Stimulated activated CD8-positive, alpha-beta memory T cell treated with anti-CD3 and anti-CD28 coated beads, Interleukin-15, amount 100 ng/mL, for 24 hours (primary cell): ENCODE measurements at places on chromosomes 3 and 15.

- no peak for DNase-seq
Measured at GRCh38 chr3:10465161-10465560, 40.2 kb downstream of the ATP2B2 start.

DNA sequence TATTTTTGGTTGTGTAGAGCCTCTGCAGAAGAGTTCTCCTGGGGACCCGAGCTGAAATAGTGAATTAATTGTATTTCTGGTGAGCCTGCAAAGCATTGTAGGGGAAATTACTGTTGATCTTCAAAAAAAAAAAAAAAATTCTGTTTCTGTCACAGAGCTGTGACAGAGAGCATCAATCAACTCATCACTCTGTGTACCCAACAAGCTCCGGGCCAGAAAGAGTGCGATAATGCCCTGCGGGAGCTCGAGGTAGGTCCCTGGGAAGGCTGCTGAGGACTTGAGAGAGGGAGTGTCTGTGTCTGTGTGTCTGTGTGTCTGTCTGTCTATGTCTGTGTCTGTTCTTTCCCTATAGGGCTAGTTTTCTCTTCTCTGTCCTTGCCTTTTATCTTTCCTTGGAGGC, 294.4 kb upstream of the TPM1 start:
- no peak for DNase-seq

DNA sequence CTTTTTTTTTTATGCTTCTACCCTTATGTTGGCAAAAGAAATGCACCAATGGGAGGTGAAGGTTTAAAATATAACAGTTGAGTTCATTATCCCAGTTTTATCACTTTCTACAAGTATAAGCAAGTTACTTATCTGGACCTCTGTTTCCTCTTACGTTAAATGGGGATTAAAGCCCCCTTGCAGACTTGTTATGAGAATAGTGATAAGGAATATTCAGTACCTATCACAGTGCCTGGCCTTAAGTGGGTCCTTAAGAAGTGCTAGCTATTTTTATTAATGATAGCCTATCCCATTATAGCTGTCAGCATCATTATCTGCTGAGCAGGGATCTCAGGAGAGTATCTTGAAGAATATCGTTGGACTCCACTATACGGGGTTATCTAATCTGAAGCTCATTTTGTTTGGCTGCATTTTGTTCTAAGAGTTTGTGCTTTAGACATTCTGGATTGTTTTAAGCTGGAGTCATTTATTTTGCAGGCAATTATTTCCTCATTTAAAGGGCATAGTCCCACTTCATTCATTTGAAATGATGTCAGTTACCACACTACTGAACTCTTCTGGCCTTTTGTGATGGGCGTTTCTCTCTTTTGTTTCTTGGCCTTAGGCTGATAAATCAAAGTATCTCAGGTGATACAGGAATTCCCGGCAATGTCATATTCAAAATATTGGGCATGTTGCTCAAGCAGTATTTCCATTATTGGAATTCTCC, 28.8 kb downstream of the RAB8B start:
- DNase-seq = no peak

GRCh38 chr15:29270169-29270955, 740 bp upstream of the NSMCE3 start:
- no peak for DNase-seq

DNA sequence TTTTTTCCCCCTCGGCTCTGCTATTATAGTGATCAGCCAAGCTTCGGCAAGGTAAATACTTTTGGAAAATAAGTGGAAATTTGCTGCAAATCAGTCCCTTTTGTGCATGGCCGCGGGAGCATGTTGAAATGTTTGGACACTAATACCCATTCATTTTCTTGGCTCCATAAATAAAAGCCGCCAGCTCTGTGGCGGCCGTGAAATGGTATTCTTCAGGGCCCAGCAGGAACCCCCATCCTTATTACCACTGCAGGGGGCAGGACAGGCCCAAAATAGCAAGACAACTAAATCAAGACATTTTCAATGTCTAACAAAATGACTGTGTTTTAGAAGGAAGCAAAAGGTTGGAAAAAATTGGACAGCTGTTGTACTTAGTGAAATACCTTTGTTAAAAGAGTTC, 362.3 kb downstream of the NR2F2 start:
- DNase-seq = no peak

DNA sequence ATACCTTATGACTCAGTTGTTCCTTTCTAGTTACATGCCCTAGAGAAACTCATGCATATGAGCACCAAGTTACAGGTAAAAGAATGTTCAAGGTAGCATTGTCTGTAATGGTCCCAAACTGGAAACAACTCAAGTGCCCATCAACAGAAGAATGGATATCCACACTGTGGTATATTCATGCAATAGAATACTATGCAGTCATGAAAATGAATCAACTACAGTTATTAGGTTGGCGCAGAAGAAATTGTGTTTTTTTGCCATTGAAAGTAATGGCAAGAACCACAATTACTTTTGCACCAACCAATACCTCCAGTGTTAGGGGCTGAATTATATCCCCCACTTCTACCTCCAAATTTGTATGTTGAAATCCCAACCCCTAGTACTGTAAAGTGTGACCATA, 9.7 kb upstream of the RNU6-1 start:
- no peak for DNase-seq

DNA sequence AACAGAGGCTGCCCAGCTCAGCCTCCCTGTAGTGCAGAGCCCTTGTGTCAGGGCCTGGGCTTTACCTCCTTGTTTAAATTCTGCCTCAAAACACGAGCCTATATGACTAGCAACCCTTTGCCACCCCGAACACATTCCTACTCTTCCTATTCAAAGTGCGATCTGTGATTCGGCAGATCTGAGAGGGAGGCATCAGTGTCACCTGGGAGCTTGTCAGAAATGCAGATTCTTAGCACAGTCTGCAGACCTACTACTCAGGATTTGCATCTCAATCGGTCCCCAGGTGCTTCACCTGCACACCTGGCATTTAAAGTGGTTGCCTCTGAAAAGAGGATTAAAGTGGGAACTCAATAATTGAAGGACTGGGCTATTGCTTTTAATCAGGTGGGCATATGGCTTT, 273.2 kb upstream of the TOPAZ1 start:
- no peak for DNase-seq

GRCh38 chr3:111861391-111861790, 2.3 kb downstream of the PHLDB2 start:
- no peak for DNase-seq

DNA sequence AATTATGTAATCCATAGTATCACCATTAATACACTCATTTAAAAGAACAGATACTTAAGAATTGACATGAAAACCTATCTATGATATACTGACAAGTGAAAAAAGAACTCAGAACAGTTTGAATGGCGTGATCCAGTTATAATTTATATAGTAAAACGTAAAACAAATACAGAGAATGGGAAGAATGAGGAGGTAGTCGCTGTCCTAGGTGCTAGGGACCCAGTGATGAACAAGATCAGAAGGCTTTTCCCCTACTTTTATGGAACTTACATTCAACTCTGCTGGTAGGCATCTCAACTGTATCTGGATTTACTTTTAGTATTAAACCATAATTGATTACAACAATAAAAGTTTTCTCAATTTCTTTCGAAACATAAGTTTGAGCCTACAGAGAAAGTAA, 31.8 kb downstream of the GSK3B start:
- DNase-seq = no peak

GRCh38 chr3:101803173-101803782, 24.3 kb downstream of the NXPE3 start:
- no peak for DNase-seq

GRCh38 chr3:14210290-14210688, 31.7 kb downstream of the LSM3 start:
- no peak for DNase-seq

DNA sequence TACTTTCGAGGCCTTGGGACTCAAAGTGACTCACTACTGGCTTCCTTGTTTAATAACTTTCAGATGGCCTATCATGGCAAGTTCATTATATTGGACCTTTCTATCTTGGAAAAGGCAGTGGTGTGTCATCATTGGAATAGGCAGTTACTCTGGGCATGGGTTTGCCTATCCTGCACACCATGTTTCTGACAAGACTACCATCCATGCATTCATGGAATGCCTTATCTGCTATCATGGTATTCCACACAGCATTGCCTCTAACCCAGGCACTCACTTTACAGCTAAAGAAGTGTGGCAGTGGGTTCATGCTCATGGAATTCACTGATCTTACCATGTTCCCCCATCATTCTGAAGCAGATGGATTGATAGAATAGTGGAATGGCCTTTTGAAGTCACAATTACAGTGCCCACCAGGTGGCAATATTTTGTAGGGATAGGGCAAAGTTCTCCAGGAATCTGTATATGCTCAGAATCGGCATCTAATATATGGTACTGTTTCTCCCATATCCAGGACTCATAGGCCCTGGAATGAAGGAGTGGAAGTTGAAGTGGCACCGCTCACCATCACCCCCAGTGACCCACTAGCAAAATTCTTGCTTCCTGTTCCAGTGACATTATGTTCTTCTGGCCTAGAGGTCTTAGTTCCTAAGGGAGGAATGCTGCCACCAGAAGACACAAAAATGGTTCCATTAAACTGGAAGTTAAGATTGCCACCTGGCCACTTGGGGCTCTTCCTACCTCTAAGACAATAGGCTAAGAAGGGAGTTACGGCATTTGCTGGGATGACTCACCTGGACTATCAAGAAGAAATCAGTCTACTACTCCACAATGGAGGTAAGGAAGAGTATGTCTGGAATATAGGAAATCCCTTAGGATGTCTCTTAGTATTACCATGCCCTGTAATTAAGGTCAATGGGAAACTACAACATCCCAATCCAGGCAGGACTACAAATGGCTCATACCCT, 1161.4 kb downstream of the SI start:
- no peak for DNase-seq

GRCh38 chr15:41309226-41309905, 23.0 kb downstream of the OIP5 start:
- no peak for DNase-seq

DNA sequence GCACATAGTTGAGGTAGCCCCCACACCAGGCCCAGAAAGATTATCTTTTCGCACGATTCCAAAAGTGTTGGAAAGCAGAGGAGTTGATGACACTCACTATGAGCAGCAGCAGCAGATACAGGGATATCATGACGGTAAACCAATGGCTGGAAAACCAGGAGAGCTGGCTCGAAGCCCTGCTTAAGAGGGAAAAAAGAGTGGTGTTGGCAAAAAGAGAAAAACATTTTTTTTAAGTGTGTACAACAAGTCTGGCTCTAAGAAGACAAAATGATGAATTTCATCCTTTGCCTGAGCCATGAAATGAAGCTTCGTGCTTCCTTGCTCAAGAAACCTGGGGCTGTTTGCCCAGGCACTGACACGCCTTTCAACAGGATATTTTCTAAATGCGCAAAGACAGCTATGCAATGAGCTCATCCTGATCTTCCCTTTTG, 27.3 kb downstream of the PARP16 start:
- DNase-seq = no peak

- DNase-seq = no peak
Measured at GRCh38 chr3:77462951-77463350, 423.1 kb downstream of the ROBO2 start.

DNA sequence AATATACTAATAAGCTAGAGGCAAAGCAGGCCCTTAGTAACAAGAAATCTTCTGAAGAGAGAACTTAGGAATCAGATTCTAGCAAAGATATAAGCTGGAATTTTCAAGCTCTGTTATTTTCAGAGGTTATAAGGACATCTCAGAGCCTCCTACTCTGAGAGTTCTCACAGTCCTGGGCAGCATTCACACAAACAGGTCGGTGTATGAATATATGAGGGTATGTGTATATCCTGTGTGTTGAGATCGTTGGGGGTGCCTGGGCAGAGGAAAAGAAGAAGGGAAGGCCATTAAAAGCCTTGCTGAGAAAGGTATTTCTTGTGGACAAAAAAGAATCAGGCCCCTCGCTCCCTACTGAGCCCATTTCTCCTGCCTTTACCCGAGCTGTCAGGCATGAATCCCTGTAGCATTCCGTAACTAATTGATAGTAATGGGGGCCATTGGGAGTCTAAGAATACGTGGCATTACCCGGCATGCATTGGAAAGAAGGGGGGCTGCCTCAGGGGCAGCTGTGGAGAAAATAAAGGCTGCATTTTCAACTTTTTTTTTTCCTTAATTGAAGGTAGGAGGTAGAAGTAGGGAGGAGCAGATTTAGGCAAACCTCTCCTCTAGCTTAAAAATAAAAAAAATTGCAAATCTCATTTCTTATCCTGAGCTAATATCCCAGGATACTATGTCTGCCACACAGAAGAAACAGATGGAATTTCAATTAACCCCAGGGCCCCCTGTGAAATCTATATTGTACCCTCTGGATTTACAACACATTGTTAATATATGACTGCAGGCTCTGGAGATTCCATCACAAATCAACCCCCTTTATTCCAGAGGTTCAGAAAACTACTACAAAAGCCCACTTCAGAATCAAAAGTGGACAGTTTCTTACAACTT, 103.8 kb downstream of the GTPBP8 start:
- DNase-seq = no peak

DNA sequence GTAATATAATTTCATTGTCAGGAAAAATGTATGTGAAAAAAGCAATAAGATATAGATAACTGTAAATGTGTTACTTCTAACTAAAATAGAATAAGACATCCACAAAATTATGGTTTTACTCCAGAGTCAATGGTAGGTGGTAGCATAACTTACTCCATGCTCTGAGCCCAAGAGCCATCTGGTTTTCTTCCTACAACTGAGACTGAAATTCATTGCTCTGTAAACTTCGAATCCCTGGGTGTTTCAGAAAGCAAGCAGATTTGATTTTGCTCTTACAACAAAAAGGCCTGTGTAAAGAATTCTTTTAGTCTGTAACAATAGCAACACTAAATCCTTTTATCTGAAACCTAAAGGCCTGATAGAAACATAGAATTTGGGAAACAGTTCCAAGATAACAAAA, 805.9 kb downstream of the AGBL1 start:
- no peak for DNase-seq

DNA sequence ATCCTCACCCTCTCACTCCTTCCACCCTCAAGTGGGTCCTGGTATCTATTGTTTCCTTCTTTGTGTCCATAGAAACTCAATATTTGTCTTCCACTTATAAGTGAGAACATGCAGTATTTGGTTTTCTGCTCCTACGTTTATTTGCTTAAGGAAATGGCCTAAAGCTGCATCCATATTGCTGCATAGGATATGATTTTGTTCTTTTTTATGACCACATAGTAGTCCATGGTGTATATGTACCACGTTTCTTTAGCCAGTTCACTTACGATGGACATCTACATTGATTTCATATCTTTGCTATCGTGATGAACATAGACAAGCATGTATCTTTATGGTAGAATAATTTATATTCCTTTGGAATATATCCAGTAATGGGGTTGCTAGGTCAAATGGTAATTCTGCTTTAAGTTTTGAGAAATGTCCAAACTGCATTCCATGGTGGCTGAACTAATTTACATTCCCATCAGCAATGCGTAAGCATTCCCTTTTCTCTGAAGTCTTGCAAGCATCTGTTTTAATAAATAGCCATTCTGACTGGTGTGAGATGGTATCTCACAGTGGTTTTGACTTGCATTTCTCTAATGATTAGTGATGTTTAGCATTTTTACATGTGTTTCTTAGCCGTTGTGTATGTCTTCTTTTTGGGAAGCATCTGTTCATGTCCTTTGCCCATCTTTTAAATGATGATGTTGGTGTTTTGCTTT, 650.2 kb downstream of the ZNF385D start:
- DNase-seq = no peak
